DMS153 (cell line): ENCODE measurements at places on chromosomes 3 and 15.

GRCh38 chr15:33720952-33721351, 247.3 kb upstream of the CHRM5 start:
- DNase-seq = no peak

GRCh38 chr3:184567946-184568559, 6.5 kb downstream of the EPHB3 start:
- no peak for DNase-seq

GRCh38 chr15:63065262-63066221, 23.0 kb downstream of the TPM1 start:
- DNase-seq = no peak

DNA sequence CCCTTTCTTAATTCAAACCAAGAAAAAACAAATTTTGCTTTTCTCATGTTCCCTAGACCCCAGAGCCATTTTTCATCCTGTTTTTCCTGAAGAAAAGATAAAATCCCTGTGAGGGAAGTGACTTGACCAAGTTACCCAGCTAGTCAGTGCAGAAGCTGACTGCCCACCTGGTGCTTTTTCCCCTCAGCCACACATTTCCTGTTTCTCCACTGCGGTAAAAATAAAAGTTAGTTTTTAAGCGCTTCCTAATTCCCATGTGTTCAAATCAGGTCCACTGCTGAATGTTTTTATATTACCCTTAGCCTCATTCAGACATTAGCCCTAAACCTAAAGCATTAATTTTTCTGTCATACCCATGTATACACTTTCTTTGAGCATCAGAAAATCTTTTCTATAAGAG, 26.1 kb downstream of the PPP2R3A start:
- no peak for DNase-seq

GRCh38 chr15:75068748-75069147, 45.4 kb downstream of the PPCDC start:
- DNase-seq = no peak

GRCh38 chr15:31230630-31231485, 95.8 kb upstream of the KLF13 start:
- DNase-seq = no peak

- DNase-seq = no peak
Observed at GRCh38 chr3:4846543-4846942, 132.7 kb upstream of the BHLHE40 start.

GRCh38 chr3:191781044-191781443, 320.1 kb downstream of the PYDC2 start:
- no peak for DNase-seq

- DNase-seq = no peak
Observed at GRCh38 chr3:136311968-136312367, 61.8 kb downstream of the PCCB start.

DNA sequence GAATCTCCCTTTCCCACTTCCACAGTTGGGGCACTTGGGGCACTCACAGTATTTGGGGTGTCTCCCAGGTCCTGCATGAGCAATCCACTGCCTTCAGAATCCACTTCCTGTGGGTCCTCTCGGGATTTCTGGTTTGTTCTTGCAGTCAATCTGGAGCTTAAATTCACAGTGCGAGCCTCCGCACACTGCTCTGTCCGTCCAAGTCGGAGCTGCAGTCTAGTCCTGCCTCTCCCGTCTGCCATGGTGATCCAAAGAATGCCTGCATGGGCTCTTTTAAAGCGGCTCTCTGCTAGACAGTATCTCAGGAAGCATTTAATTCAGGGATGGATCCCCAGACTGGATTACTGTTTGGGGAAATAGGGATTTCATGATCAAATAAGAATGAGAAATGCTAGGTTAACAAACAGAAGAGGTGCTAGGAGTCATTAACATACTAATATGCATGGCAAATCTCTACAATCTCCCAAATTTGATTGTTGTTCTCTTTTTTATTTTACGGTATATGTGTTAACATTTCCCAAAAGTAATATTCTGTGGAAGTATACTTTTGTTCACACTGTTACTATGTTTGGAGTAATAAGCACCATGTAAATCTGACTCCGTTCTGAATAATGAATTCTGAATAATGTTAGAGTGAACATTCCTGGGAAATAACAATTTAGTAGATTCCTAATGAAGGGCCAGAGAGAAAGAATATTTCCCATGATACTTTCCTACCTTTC, 142.5 kb downstream of the HCN4 start:
- DNase-seq = no peak

GRCh38 chr15:52730173-52730572, 51.0 kb upstream of the ATOSA start:
- DNase-seq = peak; percentile 22

DNA sequence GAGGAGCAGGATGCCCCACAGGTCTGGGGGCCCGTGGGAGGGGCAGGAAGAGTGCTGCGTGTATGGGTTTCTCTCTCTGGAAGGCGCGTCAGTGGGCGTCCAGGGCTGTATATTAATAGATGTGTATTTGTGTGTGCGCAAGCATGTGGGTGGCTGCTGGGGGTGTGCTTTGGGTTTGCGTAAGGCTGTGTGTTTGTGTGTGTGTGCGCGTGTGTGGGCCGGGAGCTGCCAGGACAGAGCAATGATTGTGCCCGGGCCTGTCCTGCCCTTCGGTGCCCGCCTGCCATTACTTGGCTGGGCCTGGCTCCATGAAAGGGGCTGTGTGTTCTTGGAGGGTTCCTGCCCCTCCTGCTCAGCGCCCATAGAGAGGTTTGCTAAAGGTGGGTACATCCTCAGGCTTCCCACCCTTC, 16.3 kb downstream of the CSPG4 start:
- DNase-seq = no peak

GRCh38 chr3:136778865-136779264, 26.7 kb upstream of the STAG1 start:
- DNase-seq = no peak

GRCh38 chr3:169058681-169059080, 604.8 kb downstream of the MECOM start:
- no peak for DNase-seq
